Left lobe of liver (tissue), 2 donors: ENCODE measurements at places on chromosomes 2 and 18. TPM values are rescaled to one million over a fixed set of nuclear protein-coding genes. Genes with fewer than 3 reads are reported as not detected.

The ICOS gene
- total RNA-seq = 0.18 TPM

The C18orf32 gene
- total RNA-seq = 30.0 TPM

DNA sequence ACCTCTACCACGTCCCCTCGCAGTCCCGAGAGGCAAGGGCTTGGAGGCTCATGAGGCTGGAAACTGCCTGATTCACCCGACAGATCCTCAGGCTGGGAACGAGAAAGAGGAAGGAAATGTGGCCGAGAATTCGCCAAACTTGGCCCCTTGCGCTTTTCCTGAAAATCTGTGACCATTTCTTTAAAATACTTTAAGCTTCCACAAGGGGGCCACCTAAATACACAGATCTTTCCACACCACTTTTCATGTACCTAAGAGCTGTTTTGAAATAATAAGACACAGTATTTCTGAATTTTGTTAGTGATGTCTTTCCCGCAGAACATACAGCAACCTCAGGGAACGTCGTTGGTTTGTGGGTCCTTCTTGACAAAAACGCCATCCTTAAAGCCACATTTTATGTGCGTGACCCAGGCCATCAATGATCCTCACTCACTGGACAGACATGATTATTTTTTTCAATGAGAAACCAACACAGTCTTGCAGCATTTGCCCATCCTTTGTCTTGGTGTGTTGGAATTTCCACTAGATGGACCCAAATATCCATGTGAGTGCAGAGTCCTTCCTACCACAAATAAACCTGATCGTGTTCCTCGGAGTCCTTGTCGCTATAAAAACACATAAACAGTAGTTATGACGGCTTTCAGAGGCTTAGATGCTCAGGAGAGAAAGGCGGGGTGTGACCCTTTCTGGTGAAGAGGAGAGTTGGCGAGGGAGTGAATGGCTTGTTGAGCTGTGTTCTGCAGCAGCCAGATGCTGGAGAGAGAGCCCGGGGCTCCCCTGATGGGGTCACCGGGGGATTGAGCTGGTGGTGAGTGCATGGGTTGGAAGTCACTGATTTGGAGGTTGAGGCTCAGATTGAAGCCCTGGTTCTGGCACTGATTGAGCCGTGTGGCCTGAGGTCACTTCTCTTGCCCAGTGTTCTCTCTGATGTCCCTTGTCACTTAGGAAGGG lies 25.0 kb downstream of the DCDC2C start:
- no peak for DNase-seq

DNA sequence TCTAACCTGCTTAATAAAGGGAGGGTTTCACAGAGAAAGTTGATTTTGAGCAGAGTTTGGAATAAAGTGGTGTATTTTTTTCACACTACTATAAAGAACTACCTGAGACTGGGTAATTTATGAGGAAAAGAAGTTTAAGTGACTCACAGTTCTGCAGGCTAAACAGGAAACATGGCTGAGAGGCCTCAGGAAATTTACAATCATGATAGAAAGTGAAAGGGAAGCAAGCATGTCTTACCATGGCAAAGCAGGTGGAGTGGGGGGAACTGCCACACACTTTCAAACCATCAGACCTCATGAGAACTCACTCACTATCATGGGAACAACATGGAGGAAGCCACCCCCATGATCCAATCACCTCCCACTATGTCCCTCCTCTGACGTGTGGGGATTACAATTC lies 546.7 kb downstream of the EPHA4 start:
- no peak for DNase-seq

GRCh38 chr2:134522496-134523455 lies 196.0 kb downstream of the TMEM163 start:
- DNase-seq = no peak

- no peak for DNase-seq
These were observed 140.5 kb downstream of the ZFP36L2 start for GRCh38 chr2:43085929-43086328.

DNA sequence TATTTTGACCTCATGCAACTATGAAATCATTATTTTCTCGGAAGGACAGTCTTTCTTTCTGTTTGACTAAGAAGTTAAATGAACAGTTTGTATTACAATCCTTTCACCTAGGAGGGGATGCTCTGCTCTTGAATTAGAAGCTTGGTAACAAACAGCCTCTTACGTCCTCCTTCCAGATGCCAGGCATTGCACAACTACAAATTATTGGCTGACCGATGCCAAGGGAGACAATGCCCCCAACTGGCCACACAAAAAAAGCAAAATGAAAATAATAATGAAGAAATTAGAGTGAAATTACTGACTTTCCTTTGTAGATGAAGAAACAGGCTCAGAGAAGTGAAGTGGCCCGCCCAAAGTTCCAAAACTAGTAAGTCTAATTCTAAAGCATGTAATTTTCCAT lies 177.9 kb downstream of the CYRIA start:
- peak; percentile 49 for DNase-seq

GRCh38 chr2:101655702-101656422 lies 41.6 kb upstream of the MAP4K4 start:
- DNase-seq = no peak

The IL18R1 gene
- 7.6 TPM for total RNA-seq

The SPATA3 gene
- total RNA-seq = not detected
